ENCODE measurements at places on chromosomes 6 and 20. TPM values are rescaled to one million over a fixed set of nuclear protein-coding genes. Genes with fewer than 3 reads are reported as not detected.

DNA sequence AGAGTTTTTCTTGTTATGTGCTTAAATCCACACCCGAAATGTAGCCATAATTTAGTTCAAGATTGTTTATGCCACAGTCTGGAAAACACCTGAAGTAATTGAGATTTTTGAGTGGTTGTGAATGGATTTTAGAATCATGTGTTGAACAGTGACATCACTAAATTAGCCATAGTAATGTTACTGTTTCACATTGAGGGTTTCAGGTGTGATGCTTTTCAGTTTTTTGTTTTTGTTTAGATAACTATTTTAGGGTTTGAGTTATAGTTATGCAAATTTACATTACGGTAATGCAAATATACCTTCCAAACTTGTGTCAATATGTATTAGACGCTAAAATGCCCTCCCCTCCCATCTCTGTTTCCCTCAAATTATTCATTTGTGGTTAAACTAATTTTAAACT, 22.9 kb downstream of the QKI start:
- no peak for DNase-seq

DNA sequence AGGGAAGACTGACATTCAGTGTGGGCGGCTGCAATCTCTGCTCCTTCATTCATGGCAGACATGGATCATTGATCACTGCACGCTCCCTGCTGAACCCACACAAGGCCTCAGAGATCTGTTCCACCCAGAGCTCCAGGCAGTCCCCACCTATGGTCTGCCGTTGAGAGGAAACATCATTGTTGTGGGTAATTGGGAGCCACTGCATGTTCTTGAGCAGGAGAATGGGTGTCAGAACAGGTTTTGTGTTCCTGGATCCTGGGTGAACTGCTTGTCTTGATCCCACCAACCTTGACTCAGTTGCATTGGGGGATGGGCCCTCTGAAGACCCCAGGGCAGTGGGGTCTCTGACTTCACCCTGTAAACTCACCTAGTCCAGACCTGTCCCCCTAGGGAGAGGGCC, 23.1 kb upstream of the CCDC167 start:
- DNase-seq, result no peak

GRCh38 chr6:74152096-74152675, 456.2 kb downstream of the CD109 start:
- DNase-seq, result no peak

DNA sequence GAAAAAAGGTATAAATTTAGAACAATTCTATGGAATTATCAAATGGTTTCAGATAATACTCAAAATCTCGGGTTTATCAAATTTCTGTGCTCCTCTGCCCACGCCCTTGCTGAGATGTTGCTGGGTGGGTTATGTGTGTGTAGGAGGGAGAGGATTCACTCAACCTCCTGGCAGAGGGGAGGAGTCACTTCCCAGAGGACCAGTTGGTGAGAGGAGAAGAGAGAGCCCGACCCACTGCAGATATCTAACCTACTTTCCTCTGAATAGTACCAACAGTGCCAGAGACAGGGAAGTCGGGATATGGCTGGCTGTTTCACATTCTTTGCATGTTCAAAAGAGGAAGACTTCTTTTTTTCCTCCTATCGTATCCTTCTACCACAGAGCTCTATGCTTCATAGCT, 187.1 kb upstream of the MAN1A1 start:
- no peak for DNase-seq

GRCh38 chr6:17885889-17886576, 101.4 kb downstream of the KIF13A start:
- no peak for DNase-seq

DNA sequence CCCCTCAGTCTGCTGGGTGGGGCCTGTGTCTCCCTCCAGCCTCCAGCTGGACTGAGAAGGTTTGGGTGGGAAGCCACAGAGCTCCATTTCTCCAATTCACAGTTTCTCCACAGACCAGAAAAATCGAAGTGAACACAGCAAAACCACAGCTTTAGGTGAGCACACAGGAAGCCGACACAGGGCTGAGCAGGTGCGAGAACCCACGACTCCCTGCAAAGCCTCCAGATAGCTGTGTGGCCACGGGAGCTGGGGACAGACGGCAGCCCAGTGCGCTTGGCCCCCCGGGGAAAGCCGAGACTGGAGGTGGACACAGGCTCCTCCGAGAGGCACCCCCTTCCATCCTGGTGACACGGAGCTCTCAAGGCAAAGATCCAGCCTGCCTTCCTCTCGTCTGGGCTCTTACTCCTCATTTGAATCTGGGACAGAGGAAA, 29.0 kb upstream of the MPC1 start:
- no peak for DNase-seq

GRCh38 chr6:6678811-6679210, 90.3 kb downstream of the LY86 start:
- DNase-seq, result no peak

DNA sequence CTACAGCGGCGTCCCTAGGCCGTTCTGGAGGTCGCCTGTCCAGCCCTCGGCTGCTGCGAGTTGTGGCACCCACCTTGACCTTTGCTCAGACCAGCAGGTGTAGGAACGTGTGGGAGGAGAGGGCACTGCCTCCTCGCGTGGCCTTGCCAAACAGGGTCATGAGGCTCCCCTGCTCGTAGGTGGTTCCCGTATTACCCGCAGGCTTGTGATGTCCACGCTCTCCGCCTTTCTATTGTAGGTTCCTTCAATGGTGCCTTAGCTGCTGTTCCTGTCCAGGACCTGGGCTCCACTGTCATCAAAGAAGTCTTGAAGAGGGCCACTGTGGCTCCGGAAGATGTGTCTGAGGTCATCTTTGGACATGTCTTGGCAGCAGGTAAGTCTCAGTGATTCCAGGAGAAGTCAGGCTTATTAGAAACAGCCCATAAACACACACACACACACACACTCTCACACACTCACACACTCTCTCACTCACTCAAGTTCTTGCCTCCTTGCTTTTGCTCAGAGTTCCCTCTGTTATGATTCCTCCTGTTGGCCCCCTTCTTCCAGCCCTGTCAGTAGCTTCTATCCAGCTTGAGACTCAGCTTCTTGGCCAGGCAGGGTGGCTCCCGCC, 942 bp downstream of the ACAT2 start:
- peak; percentile 22 for DNase-seq

DNA sequence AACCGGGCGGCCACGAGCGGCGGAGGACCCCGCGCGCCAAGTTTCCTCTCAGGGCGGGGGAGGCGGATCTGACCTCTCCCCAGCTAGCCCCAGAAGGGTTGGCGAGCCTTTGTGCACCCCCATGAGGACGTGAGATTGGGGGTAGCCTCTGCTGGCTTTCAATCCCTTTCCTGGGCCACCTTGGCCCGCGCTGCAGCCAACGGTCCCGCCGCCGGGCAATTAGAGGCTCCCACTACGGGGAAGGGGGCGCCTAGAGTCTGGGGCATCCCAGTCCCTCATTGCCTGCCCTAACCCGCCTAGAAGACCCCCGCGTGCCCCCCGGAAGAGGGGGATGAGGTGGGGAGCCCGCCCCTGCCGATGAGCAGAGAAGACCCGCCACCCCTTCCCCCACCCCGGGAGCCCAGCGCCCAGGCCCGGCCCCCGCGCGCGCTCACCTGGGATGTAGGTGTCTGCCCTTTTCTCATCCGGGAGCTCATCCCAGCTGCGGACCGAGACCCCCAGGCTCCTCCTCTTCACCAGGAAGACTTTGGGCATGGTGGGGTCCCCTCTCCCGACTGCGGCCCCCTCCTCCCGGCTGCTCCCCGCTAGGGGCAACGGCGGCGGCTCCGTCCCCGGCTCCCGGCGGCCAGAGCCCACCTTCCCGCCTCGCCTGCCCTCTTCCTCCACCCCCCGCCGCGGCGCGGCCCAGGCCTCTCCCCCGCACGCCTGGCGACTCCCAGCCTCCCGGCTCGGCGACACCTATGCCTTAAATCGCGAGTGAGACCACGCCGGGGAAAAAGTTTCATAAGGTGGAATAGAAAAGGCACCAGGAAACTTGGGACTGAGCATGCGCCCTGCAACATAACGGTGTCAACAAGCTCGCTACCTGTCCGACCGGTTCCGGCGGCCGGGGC, at the start of gene OVOL2:
Gene OVOL2 (minus strand): TSS at position 816 of the 893 bp plus-strand sequence. CDS start 282 bp downstream, at position 534.
- no peak for DNase-seq

DNA sequence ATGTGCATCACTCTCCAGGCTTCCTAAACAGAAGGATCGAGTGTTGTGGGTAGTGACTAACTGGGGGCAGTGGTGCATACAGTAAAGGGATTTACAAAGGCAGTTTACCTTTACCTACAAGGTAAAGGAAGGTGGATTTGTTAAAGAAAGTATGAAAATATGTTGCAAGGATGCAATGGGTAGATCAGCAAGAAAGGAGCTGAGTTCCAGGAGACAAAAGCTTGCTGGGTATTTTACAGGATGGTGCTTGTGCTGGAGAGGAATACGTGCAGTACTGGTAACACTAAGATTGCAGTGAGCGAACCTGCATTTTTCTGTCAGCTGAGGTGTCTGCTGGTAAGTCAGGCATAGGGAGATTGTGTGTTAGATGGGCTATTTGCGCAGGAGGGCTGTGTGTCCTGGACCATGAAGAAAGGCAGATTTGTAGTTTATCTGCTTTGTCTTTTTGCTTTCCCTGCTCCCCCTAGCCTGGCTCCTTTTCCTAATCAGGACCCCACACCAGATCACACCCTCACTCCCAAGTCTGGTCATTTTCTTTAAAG, 304.6 kb downstream of the THBS2 start:
- no peak for DNase-seq

DNA sequence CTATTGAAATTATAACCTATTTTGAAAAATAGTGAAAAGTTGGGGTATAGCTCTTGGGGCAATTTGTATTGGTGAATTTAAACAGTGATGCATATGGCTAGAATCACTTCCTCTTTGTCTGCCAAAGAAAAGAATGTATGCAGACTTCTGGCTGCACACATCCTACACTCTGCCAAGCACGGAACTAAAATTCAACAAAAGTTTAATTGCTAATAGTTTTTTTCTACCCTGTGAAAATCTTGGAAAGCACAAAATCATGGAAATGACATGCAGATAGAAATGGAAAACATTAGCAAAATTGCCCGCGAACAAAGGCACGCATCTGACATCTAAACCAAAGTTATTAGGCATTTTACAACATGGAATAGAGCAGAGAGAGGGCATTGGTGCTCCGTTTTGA, 106.4 kb upstream of the PDE10A start:
- DNase-seq, result peak; percentile 62

DNA sequence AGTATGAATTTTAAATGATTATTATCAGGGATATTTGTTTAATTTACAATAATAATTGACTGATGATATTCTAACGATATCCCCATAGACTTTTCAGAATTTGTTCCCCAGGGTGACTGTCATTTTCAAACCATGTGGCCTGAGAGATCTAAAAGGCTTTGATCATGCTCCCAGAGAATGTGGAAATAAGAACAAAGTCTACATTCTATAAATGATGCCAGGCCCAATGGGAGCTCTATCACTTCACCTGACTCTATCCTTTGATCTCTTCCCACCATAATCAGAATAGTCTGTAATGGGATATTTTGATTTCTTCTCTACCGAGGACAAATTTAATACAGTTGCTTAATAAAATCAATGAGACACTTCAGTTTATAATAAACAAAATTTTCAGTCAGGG, 483.4 kb upstream of the IRAK1BP1 start:
- no peak for DNase-seq

DNA sequence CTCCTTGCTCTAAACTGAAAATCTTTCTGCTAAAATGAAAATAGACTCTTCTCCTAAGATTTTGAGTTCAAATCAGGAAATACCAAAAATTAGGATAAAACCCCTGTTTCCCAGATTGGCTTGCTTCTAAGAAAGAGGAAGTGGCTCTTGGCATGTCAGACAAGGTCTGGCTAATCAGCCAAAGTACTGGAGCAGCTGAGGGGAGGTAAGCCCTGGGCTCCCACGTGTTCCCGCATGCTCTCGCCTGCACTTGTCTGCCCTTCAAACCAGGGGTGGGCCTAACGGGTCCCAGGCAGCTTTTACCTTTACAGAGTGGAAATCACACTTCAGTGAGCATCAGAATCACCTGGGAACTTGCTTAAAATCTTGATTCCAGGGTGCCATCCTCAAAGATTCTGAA, 43.2 kb upstream of the GABRR1 start:
- no peak for DNase-seq

- no peak for DNase-seq
Observed at GRCh38 chr6:9620263-9620662, 794.6 kb downstream of the TFAP2A start.

- DNase-seq, result no peak
Observed at GRCh38 chr6:133814238-133814637, 74.7 kb upstream of the TCF21 start.

- DNase-seq, result peak; percentile 39
Observed at GRCh38 chr6:144582939-144583613, 297.9 kb downstream of the UTRN start.

DNA sequence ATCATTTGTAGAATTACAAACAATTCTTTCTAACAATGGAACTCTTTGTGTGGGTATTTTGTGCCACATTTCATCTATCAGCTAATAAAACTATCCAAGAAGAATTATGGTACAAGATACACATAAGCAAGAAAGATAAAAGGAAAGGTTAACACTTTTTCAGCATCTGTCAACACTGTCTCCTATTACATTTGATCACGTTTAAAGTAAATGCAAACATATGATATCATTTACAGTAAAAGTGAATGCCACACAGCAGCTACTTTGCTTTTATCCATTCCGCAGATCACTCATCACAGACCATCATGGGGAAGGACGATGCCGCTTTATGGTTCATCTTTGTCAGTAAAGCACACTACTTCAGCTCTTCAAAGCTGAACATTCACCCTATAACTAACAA, 456.4 kb upstream of the MANEA start:
- no peak for DNase-seq

The TSBP1 gene
- not detected for total RNA-seq

The TREML2 gene
- not detected for total RNA-seq

The PACSIN1 gene
- not detected for total RNA-seq

The SPINT3 gene
- not detected for total RNA-seq

The UBE2J1 gene
- 65.5 TPM for total RNA-seq

The TGM3 gene
- total RNA-seq, result not detected

The IER3 gene
- total RNA-seq, result 74.4 TPM

The GLO1 gene
- 145 TPM for total RNA-seq

The MEP1A gene
- not detected for total RNA-seq

The TMEM170B gene
- total RNA-seq, result 2.4 TPM

The FOXF2 gene
- not detected for total RNA-seq

The SLC13A3 gene
- 0.05 TPM for total RNA-seq

The CLIC5 gene
- total RNA-seq, result under 0.01 TPM
